ENCODE measurements at places on chromosomes 6 and 20. TPM values are rescaled to one million over a fixed set of nuclear protein-coding genes. Genes with fewer than 3 reads are reported as not detected.

RIMS4 gene
- 0.49 TPM for polyA plus RNA-seq

CALHM6 gene
- 9.2 TPM for polyA plus RNA-seq

MLN gene
- not detected for polyA plus RNA-seq

IRAK1BP1 gene
- polyA plus RNA-seq, result 1.5 TPM

RBPJL gene
- polyA plus RNA-seq, result not detected

FOXQ1 gene
- polyA plus RNA-seq, result 11.7 TPM

GLO1 gene
- polyA plus RNA-seq, result 54.9 TPM

ASF1A gene
- polyA plus RNA-seq, result 27.3 TPM

SLC22A23 gene
- 14.5 TPM for polyA plus RNA-seq

ADGRB3 gene
- 0.56 TPM for polyA plus RNA-seq

PCIF1 gene
- 28.4 TPM for polyA plus RNA-seq

XKR7 gene
- 0.02 TPM for polyA plus RNA-seq

BNIP5 gene
- polyA plus RNA-seq, result not detected

LHFPL5 gene
- not detected for polyA plus RNA-seq

HLA-DQA2 gene
- 0.22 TPM for polyA plus RNA-seq

RGS19 gene
- 19.5 TPM for polyA plus RNA-seq

MEP1A gene
- 0.11 TPM for polyA plus RNA-seq

SNRNP48 gene
- polyA plus RNA-seq, result 5.0 TPM

SMIM8 gene
- polyA plus RNA-seq, result 2.6 TPM

TXLNB gene
- 0.31 TPM for polyA plus RNA-seq

SEL1L2 gene
- polyA plus RNA-seq, result not detected

Data from lung (tissue), 17 donors.